AG10803 (cell line): ENCODE measurements at places on chromosomes 5 and 9.

DNA sequence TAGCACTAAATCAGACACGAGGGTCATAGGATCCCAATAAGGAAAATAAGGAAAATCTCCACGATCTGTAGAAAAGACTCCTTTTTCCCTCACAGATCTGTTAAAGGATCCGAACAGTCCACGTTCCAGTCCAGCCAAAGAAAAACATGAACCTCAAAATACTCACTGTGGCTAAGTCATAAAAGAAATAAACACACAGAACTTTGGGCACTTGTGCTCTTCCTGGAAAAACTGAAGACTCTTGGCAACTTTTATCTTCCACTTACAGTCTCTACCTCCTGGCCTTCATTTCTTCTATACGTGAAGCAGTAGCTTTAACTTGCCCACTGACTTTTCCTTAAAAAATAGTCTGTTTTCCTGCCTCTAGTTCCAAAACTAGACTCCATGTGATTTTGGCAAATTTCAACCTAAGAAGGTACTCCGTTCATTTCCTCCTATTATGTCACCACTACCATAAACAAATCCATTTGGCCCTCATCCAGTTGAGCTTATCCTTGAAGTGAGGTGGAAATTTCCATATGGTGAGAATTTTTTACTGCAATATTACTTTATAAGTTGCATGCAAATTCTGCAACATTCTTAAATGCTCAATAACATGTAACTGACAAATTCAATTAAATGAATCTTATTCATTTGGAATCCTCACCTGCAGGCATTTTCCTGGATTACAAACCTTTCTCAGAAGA, 5.3 kb upstream of the LHFPL2 start:
- no peak for DNase-seq

GRCh38 chr5:89181546-89181945, 298.6 kb upstream of the MEF2C start:
- DNase-seq: no peak

- DNase-seq: no peak
These were observed 9.3 kb upstream of the GOLGA1 start for GRCh38 chr9:124950050-124950718.

DNA sequence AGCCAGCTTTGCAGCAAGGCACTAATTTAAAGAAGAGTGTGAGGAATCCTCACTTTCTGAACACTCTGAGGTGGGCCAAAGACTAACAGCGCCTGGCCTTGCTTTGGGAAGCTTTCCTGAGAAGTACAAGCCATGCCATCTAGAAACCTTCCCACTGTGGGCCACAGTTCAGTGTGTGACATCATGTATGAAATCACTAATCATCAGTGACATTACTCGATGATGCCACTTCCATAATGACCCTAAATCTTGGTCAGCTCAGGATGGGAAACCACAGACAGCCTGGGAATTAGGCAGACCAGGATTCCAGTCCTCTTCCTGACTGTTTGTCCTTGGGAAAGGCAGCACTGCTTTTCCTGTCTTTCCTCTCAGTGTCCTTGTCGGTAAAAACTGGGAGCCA, 54.2 kb upstream of the HSPA9 start:
- DNase-seq: no peak

DNA sequence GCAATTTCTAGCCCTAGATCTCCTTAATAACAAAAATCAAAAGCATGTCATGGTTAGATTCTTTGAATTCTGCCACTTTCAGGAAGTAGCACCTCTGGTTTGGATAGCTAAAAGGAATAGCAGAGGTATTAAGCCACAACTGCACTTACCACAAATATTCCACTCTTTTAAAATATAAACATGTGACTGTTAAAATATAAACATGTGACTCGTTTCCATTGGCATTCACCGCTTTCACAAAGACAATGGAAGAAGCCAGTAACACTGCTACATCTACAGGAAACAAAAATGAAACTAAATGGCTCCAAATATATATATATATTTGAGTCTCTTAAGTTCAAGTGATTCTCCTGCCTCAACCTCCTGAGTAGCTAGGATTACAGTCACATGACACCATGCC, 222.9 kb downstream of the ARL15 start:
- peak; percentile 91 for DNase-seq

DNA sequence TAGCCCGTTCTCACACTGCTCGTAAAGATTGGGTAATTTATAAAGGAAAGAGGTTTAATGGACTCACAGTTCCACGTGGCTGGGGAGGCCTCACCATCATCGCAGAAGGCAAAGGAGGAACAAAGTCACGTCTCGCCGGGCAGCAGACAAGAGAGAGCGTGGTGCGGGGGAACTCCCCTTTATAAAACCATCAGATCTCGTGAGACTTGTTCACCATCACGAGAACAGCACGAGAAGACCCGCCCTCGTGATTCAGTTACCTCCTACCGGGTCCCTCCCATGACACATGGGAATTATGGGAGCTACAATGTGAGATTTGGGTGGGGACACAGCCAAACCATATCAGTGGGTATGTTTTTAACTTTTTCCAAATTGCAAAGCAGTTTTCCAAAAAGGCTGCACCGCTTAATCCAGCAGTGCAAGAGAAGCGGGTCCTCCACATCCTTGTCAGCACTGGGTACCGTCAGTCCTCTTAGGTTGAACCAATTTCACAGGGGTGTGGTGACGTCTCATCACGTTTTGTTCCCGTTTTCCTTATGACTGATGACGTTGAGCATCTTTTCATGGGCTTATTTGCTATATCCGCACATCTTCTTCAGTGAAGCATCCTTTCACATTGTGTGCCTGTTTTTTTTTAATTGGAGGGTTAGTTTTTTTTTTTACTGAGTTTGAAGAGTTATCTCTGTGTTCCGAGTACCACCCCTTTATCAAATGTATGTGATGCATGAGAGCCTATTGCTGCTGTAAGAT, 8.0 kb upstream of the FCN2 start:
- DNase-seq: no peak

DNA sequence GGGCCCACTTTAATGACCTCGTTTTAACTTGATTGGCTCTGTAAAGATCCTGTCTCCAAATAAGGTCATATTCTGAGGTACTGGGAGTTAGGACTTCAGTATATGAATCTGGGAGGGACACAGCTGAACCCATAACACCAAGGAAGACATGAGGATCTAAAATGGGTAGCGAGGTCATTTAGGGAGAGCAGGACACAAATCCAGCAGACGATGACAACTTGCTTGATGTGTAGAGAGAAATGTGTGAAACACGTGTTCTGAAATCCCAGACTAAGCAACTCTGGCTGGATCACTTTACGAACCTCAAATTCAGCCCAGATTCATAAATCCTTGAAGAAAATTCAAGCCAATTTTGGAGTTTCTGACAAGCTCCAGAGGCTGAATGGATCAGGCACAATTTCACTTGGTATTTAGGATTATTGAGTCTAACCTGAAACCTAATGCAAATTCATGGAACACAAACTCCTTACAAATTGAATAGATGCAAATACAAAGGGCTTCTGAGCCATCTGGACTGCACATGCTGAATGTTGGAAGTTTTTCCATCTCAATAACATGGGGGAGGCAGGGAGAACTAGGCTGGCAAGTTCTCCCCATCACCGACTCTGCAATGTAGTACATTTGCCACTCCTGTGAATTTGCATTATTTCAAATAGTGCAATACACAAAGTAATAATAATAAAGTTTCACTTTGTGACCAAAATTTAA, 74.0 kb upstream of the SLC30A5 start:
- no peak for DNase-seq

GRCh38 chr9:129341987-129342348, 163.9 kb upstream of the IER5L start:
- no peak for DNase-seq

- peak; percentile 81 for DNase-seq
These were observed 166.1 kb downstream of the BNC2 start for GRCh38 chr9:16704116-16705110.

GRCh38 chr5:1020452-1020961, 11.9 kb downstream of the NKD2 start:
- DNase-seq: no peak

- DNase-seq: peak; percentile 85
These were observed 129.0 kb downstream of the SNX18 start for GRCh38 chr5:54646356-54647101.

DNA sequence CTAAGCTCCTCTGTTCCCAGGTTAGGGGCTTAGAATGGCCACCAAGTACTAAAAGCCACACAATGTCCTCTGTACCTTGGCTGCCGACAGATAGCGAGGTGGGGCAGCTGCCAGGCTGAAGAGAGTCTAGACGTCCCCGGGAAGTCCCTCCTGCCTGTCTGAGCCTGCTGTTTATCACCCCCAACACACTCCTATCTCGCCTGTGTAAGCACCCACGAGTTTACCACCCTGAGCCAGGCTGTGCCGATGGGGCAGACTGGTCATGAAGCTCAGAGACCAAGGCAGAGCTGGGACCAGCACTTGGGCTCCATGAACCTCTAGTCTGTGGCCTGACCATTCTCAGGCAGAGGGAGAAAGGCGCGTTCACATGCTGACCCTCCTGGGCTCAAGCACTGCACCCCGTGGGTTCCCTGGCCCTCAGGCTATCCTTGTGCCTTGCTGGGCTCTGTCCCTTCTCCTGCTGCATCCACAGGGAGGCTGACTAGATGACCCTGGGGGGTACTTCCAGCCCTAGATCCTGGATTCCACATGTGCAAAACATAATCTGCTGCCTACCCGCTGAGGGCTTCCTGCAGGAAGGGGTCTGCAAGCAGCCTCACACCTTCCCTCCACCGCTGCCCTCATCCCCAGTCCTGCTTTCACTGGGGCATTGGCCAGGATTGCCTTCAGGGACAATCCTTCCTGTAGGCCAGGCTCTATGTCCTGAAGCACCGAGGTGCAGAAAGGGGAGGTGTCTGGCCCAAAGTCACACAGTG, 18.6 kb upstream of the SLC25A51 start:
- DNase-seq: no peak

- DNase-seq: no peak
These were observed 15.8 kb upstream of the SETX start for GRCh38 chr9:132370592-132370991.

GRCh38 chr5:11491404-11492075, 412.7 kb downstream of the CTNND2 start:
- DNase-seq: no peak

- no peak for DNase-seq
These were observed 11.1 kb downstream of the MAN1B1 start for GRCh38 chr9:137097761-137098462.

- peak; percentile 72 for DNase-seq
These were observed 2.3 kb downstream of the DPYSL3 start for GRCh38 chr5:147507480-147508126.

GRCh38 chr9:95206143-95206542, 111.4 kb downstream of the FANCC start:
- DNase-seq: peak; percentile 83

- DNase-seq: no peak
These were observed 348.0 kb upstream of the CDH18 start for GRCh38 chr5:20335978-20336377.

DNA sequence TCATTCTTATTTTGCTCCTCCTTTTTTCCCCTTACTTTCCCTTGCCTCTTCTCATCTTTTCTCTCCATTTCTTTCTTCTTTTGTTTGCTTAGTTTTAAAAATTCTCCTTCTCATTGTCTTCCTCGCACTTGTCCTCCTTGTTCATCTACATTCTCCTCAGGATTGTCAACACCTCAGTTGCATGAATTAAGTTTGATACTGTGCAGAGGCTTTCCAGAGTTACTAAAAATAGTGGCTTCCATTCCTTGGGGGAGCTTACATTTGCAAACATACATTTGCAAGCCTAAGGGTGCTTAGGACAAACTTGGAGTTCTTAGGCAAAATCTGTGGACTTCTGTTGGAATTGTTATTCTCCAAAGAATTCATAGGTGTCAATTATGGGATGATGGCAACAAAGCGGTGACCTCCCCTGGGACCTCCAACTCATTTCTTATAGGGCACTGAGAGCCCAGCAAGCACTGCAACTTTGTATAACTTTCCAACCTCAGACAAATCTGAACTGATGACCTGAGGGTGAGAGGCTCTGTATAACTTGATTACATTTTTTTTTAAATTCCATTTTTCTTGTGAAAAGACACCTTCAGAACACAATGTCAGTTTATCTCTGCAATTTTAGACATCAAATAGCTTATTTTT, 371.4 kb downstream of the TMEM38B start:
- no peak for DNase-seq

- DNase-seq: no peak
These were observed 298.4 kb downstream of the TLE1 start for GRCh38 chr9:81390792-81391456.

DNA sequence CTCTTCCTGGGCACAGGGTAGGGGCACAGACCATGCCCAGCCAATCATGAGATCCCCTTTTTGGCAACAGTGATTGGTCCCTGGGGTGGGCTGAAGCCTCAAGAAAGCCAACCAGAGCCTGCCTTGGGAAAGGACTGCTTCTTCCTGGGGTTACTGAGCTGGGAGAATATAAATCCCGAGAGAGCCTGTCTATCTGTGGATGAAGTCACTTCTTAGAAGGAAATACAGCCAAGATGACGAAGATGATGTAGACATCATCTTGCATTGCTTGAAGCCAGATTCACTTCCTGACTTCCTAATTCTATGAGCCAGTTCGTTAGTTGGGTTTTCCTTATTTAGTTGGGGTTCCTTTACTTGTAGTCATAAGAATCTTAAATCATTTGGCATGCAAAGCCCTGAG, 50.1 kb upstream of the PWWP2A start:
- peak; percentile 89 for DNase-seq

DNA sequence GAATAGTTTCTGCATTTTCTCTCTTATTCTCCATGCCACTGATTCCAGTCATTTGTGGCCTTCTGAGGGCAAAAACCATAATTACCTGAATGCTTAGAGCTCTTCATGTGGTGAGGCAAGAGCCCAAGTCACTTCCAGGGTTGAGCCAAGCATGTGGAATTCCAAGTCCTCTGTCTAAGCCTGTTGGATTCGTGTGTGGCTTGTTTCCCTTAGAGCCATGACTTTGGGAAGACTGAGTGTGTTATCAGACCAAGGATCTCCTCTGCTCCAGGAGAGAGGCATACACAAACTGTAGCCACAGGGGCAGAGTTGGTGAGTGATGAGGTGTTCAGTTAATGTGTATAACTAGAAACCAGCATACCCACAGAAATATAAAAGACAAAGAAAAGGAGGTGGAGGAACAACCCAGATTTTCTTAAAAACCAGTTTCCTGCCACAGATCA, 27.1 kb downstream of the SLC22A5 start:
- no peak for DNase-seq

DNA sequence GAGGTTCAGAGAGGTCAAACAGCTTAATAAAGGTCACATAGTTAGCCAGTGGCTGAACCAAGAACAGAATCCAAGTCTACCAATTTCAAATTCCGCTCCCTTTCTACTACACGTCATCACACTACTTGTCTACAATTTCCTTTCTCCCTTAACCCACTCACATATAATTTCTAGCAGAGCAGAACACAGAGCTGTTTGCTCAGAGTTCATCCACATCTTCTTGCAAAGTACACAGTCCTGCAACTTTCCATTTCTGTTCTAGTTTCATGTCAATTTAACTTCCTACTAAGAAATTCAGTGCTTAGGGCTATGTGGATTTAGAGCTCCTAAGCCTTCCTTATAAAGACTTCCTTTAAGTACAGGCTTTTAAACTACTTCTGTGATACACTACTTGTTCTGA, 61.3 kb downstream of the MEGF9 start:
- no peak for DNase-seq

GRCh38 chr5:158920736-158921135, 179.0 kb downstream of the EBF1 start:
- DNase-seq: no peak
